ENCODE measurements at places on chromosomes 5 and 9.

DNA sequence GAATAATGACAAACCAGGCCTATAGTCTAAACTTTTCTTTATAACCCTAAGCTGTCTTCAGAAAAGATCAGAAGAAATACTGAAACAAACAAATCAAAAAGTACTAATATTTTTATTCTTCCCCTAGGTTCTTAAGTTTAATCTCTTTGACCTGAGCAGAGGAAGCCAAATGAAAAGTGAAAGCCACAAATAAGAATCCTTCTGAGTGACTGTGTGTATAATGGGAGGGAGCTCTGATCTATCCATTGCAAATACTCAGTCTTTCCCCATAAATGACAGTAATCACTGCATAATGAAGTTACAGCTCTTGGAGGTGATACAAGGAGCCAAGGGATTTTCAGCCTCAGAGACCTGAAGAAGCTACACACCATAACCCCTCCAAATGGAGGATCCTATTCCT, 126.9 kb upstream of the ATP10B start:
- no peak for DNase-seq

DNA sequence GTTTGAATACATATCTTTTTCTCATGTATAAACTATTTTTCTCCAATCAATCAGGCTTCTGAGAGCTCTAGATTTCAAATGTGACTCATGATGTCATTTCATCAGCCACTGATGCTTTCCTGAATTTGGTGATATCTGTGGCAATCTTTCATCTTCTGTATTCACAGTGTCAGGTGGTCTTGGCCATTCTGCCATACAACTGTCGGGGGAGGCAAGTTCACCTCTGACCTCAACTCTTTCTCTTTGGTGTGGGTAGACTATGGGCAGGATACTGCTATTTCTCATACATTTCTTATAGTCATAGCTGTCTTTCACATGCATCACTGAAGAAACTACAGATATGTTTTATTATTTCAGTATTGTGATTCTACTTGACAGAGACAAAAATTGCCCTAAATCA, 414.1 kb upstream of the MEF2C start:
- no peak for DNase-seq

- DNase-seq: no peak
Observed at GRCh38 chr5:79924936-79925893, 65.8 kb downstream of the MTX3 start.

DNA sequence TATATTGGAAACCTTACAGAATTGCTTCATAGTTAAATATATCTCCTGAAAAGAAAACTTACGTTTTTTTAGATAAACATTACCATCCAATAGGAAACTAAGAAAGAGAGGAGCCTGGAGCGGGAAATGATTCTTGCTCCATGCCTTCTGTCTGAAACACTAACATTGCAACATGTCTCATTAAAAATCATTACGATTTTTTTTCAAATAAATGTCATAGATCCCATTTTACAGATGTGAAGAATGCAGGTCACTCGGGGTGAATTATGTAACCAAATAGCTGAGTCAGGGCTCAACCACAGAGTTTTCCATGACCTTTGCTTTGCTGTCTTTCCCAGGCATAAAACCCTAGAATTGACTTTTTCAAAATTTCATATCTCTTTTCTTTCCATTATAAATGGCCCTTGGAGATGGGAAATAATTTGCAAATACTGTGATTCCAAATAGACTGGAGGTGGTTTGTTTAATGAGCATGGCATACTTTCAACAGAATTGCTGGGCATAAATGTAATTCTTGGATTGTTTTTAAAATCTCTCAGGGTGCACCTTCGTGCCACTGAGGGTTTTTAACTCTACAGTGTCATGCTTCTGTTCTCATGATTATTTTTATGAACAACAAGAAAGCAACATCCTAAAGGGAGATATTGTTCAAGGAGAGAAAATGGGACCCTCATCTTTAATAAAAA, 302.8 kb downstream of the EBF1 start:
- DNase-seq: no peak

GRCh38 chr9:116422119-116422979, 264.8 kb upstream of the TRIM32 start:
- DNase-seq: no peak

- no peak for DNase-seq
Observed at GRCh38 chr5:150764530-150764929, 5.7 kb upstream of the DCTN4 start.

GRCh38 chr9:34719021-34719768, 9.3 kb upstream of the CCL21 start:
- no peak for DNase-seq

GRCh38 chr5:4881366-4882002, 258.6 kb upstream of the ADAMTS16 start:
- no peak for DNase-seq

DNA sequence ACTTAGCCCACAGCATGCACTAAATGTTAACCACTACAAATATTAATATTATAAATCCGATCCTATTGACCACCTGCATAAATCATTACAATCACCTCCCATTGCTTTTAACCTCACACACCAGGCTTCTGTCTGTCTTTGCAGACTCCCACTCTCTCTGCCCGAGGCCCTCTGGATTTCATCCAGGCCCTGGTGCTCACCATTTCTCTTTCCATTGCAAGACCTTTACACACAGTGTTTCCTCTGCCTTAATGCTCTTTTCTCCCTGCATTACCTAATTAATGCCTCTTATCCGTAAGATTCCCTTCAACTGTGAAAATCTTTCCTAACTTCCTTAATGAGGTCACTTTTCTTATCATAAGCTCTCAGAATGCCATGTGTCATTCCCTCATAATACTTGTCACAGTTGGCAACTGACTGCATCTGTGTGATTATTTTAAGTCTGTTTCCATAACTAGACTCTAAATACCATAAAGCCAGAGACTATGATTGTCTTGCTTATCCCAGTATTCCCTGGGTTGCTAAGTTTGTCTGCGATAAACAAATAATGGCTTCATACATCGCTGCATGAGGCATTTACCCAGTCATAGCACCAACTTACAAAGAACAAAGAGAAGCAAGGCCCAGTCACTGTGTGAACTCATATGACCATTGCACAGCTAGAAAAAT, 155.1 kb downstream of the CCDC192 start:
- DNase-seq: no peak

- DNase-seq: no peak
Observed at GRCh38 chr5:151909628-151910027, 15.0 kb downstream of the GLRA1 start.

- DNase-seq: no peak
Observed at GRCh38 chr9:35108946-35109575, 6.1 kb upstream of the STOML2 start.

- no peak for DNase-seq
Observed at GRCh38 chr9:113963017-113963620, 87.0 kb downstream of the ZNF618 start.

- no peak for DNase-seq
Observed at GRCh38 chr9:37107701-37108100, 12.7 kb upstream of the ZCCHC7 start.

- no peak for DNase-seq
Observed at GRCh38 chr5:148963664-148964063, 99.2 kb downstream of the SH3TC2 start.

GRCh38 chr9:120436446-120436845, 143.5 kb downstream of the CDK5RAP2 start:
- DNase-seq: no peak

DNA sequence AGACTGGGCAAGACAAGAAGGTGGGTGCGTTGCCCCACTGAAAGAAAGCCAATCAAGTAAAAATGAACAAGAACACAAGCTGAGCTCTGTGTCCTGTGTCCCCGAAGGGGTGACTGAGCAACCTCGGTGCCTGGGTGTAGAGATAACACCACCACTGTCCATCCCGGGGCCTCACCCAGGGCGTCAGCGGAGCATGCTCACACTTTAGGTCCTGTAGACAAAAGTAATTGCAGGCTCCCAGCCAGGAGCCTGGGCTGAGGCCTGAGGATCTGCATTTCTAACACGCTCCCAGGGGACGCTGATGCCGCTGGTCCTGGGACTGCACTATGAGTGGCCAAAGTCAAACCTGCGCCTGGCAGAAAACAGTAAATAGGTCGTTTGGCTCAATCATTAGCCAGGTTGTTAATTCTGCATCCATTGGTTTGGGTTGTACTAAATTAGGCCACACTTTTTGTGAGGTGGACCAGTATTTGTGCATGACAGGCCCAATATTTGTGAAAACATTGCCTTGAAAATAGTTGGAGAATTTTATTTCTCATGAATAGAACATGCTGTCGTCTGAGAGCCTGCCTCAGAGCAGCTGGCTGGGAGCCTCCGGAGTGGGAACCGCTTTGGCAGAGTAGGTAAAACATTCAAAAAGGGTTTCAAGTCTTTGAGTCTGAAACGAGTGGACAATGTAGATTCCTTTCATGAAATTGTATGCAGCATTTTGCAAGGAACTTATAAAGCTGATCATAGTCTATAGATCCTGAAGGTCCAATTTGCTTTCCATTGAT, 38.3 kb downstream of the ANKRD33B start:
- DNase-seq: no peak

GRCh38 chr5:51968756-51969155, 585.5 kb downstream of the ISL1 start:
- DNase-seq: no peak

DNA sequence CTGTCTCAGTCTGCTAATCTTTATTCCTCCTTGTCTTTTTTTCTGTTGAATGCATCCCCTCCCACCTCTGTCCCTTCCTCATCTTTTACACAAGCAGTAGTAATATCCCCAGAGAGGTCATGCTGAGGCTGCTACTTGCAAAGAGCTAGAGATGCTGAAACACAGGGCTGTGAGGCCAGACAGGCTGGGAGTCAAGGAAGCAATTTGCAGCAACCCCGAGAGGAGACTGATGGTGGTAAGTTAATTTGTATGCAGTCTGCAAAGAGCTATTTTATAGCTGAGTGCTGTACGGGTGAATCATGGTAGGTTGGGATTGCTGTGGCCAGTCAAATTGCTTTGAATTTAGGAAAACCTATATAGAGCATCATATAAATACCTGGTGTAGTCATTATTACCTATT, 90.2 kb upstream of the SLC24A2 start:
- no peak for DNase-seq

DNA sequence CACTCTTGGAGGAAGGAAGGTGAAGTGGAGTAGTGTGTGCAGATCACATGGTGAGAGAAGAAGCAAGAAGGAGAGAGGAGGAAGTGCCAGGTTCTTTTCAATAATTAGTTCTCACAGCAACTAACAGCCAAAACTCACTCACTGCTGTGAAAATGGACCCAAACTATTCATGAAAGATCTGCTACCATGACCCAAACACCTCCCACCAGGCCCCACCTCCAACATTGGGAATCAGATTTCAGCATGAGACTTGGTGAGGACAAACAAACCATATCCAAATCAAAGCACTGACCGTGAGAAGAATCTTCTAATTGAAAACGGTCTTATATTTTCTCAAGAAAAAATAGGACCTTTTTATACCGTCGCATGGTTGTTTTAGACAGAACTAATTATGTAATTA, 468.7 kb upstream of the TYRP1 start:
- no peak for DNase-seq

DNA sequence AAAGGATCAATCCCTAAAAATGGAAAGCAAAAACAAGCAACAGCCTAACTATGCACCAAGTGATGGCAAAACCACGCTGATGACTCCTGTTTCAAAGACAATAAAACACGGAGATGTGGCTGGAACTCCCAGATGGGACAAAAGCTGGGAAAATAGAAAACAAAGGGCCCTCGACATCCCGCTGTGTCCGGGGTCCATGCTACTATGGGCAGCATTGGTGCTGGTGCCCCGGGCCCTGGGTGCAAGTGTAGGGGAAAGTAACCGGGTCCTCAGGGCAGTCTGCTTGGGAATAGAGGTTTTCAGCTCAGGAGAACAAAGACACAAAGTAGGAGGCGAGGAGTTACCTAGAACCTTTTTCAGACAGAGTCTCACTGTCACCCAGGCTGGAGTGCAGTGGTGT, 46.1 kb downstream of the MRPL36 start:
- no peak for DNase-seq

- DNase-seq: no peak
Observed at GRCh38 chr9:18442629-18443491, 31.1 kb upstream of the ADAMTSL1 start.

- DNase-seq: no peak
Observed at GRCh38 chr9:16138561-16139491, 586.0 kb downstream of the CCDC171 start.

DNA sequence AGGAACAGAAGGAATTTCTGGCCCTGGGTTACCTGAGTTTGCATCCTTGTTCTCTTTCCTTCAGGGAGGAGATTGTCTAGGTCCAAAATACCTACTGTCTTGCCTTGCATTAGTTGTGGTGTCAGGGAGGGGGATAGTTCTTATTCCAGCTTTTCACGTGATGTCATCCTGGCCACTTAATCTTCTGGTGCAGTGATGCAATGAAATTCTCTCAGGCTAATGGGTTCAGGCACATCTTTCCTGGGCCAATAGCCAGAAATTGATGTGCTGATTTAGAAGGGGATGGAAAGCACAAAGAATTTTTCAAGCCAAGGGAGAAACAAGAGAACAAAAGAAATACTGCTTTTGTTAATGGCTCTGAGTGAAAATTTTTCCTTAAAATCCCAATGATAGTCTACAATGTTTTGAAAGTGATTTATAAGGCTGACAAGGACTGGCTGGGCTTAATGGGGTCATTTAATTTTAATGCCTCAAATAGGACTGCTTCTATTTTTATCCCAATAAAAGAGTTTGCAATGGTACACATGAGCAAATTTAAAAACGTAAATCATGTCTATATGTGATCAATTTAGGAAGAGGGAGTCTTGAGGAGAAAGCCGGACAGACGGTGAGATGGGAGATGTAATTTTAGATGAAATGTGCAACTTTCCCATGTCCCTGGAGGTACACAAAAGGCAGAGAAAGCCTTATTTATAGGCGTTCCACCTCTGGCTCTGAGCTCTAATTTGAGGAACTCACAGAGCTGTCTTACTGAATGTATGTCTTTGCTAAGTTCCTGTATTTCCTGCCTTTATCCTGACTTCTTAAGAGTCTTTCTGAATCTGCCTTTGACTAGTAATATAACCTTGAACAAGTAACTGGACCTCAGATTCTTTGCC, 89.3 kb upstream of the SV2C start:
- no peak for DNase-seq

DNA sequence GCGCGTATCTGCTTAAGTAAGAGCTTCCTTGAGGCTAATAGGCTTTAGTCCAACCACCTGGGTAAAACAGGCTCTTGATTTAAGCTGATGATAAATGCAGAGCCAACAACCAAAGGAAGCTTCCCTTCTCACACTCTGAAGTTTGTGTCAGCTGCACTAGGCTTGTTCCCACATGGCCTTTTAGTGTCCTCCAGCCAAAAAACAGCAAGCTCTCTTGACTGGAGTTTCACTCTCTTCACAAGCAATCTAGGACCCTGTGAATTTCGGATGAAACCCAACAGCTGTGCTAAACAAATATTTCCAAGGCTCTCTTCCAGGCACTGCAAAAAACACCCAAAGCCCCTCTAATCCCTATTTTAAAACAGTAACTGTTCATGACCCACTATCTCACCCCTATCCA, 63.9 kb downstream of the SAXO1 start:
- no peak for DNase-seq

GRCh38 chr5:7927466-7928375, 58.8 kb downstream of the MTRR start:
- peak; percentile 1 for DNase-seq

- no peak for DNase-seq
Observed at GRCh38 chr9:96177005-96177718, 124.8 kb downstream of the HSD17B3 start.
